ENCODE measurements at places on chromosomes 3 and 15.

DNA sequence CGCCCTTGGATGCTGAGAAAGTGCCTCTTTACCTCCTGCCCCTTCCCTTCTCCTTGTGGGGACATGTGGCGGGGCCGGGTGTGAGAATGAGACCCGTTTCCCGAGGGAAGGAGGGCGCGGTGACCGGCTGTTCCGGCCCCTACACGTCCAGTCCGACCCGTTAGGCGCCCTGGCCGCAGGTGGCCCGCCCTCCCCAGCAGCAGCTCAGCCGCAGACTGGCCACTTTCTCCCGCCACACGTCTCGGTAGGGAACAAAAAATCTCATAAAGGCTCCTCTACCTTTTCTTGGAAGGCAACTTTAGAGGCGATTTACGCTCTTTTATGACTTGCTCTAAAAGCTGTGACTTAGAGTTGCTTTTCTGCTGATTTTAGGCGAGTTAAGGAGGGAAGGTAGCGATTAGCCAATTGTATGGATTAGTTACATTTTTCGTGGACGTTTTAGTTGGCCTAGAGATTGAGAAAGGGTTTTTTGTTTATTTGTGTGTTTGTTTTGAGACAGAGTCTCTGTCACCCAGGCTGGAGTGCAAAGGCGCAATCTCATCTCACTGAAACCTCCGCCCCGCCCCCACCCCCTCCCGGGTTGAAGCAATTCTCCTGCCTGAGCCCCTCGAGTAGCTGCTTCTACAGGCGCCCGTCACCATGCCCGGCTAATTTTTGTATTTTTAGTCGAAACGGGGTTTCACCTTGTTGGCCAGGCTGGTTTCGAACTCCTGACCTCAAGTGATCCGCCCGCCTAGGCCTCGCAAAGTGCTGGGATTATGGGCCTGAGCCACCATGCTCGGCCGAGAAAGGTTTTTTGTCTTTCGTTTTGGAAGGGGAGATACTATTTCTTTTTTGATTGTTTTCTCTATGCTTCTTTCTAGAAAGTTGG lies 8.3 kb upstream of the PGPEP1L start:
- DNase-seq: no peak

DNA sequence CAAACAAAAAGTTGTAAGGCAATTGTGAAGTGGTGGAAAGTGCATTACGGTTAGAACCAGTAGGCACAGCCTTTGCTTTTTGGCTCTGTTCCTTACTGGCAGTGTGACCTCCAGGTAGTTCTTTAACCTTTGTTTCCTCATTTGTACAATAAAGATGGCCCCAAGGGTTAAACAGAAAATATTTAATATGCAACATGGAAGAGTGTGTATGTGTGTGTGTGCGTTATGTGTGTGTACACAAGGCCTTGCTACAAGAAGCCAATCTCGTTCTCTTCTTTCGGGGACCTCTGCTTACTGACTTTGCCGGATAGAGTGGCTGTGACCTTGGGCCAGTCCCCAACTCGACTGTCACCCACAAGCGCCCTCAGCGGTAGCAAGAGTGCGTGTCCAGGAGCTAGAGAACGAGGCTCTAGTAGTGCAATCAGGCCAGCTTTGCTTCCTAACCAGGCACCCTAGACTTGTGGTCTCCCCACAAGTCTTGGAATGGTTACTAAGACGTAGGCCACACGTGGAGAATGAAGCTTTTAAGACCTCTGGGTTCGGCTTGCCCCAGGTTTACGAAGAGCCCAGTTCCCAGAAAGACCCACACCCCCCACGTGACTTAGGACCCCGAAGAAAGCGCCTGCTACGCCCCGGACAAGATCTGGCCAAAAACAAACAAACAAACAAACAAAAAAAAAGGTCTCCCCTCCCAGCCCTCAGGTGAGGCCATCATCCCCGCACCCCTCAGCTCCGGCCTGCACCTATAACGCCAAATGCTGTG lies 593 bp downstream of the CIAO2A start:
- DNase-seq: peak; percentile 4

- DNase-seq: no peak
Observed at GRCh38 chr3:149657926-149658743, at the start of gene WWTR1. WWTR1 (minus strand) TSS chr3:149658025; CDS start chr3:149657306, 719 bp downstream.

DNA sequence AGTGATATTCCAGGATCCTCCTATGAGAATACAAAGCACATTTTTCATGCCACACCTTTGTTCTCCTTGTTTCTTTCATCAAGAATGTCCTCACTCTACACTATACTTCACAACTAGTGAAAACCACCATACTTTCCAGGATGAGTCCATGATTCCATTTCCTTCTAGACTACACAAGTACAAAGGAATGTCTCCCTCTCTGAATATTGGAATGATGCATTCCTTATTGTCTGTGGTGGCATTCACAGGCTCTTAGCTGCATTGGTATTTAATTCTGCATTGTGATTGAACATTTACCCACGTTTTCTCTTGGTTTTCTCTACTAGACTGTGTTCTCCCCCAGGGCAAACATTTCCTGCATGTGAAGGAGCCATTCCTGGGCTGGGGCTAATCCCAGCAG lies 217.5 kb downstream of the RAP2B start:
- DNase-seq: no peak

DNA sequence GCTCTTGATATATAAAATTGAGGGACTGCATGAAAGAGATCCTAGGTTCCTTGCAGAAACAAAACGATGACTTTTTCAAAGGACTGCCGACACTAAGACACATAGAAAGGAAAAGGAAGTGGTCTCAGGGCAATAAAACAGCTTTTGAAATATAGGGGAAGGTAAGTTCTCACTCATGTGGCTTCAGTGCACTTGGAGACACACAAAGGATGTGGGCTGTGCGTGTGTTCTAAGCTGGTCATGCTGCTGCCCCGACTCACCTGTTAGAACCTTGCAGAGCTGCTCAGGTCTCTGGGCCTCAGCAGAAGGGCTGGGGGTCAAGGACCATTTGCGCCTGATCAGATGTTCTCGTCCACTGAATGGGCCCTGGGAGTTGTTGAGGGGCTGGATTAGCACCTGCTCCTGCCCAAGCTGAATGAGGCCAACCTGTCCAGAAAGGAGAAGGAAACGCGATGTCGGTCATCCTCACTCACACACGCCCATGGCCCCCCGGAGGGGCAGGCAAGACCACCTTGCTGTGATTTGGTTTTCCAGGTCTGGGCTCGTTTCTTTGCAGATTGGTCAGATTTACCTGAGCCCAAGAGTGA lies 11.1 kb downstream of the ADAMTS17 start:
- no peak for DNase-seq
